ENCODE measurements at places on chromosomes 7 and 10.

DNA sequence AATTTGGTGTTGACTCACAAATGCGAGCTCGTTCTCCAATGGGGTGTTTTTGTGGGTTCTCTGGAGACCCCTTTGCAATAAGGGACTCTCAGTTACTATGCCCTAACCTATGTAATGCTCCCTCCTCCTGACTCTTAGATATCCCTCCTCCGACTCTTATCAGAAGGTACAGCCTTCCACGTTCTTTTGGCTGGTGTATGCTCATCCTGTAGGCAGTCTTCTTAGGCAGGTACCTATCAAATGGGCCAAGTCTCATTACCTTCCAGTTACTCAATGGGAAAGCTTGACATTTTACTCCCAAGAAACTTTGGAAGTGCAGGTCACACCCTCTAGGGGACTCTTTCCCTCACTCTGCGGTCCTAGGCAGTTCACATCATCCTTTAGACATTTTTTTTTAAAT, 32.6 kb downstream of the SLC26A5 start:
- H3K27ac ChIP-seq: no peak overlapping the region
- H3K4me1 ChIP-seq: no peaks in the 10 kb centered on the region
- no peaks in the 10 kb centered on the region for H3K36me3 ChIP-seq
- H3K27me3 ChIP-seq: no peaks in the 10 kb centered on the region
- DNase-seq: no peak

DNA sequence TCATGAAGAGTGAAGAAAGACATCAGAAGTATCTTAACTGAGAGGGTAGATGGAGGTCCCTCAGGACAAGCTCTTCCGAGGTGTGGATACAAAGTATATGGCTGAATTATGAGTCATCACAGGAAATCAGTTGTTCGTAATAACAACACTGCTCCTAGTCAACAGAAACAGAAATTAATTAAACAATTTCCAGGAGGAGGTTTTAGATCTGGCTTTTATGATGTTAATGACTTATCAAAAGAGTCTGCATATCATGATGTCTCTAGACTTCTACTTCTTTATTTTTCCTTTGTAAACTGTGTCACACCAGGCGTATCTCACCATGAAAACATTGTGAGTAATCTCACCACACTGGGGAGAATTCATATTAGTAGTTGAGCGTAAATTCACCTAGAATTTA, 31.2 kb downstream of the OSBPL3 start:
- H3K27ac ChIP-seq: no peak overlapping the region
- no peaks in the 10 kb centered on the region for H3K36me3 ChIP-seq
- DNase-seq: no peak
- no peaks in the 10 kb centered on the region for H3K4me1 ChIP-seq
- no peaks in the 10 kb centered on the region for H3K27me3 ChIP-seq

- H3K27ac ChIP-seq: no peak overlapping the region
- H3K36me3 ChIP-seq: no peaks in the 10 kb centered on the region
- H3K4me1 ChIP-seq: no peaks in the 10 kb centered on the region
- H3K27me3 ChIP-seq: no peaks in the 10 kb centered on the region
These were observed 126.7 kb downstream of the DKK1 start for GRCh38 chr10:52440612-52441285.

GRCh38 chr10:15426558-15426957, 55.5 kb upstream of the FAM171A1 start:
- no peak overlapping the region for H3K4me3 ChIP-seq
- H3K27ac ChIP-seq: no peak overlapping the region
- H3K27me3 ChIP-seq: no peaks in the 10 kb centered on the region
- no peak for DNase-seq

GRCh38 chr7:48130658-48131108, 40.6 kb upstream of the ABCA13 start:
- H3K27me3 ChIP-seq: no peaks in the 10 kb centered on the region
- no peak overlapping the region for H3K4me3 ChIP-seq
- H3K27ac ChIP-seq: no peak overlapping the region

DNA sequence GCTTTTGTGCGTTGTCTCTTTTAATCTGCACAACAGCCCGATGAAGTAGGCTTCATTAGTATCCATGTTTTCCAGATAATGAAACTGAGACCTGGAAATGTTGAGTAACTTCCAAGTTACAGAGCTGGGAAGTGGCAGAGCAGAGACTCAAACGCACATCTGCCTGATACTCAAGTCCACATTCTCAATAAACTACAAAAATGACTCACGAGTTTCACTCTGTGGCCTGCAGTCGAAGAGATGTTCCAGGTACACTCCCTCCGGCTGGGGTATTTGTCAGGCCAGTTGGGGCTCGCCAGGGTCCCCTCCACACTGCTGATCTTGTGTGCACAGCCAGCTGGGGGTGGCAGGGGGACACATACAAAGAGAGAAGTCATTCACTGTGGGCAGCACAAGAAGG, 17.7 kb upstream of the OPALIN start:
- H3K4me3 ChIP-seq: no peak overlapping the region
- no peaks in the 10 kb centered on the region for H3K36me3 ChIP-seq
- DNase-seq: no peak
- H3K4me1 ChIP-seq: peaks cover 10% of the 10 kb centered on the region
- H3K27ac ChIP-seq: no peak overlapping the region
- H3K27me3 ChIP-seq: no peaks in the 10 kb centered on the region

DNA sequence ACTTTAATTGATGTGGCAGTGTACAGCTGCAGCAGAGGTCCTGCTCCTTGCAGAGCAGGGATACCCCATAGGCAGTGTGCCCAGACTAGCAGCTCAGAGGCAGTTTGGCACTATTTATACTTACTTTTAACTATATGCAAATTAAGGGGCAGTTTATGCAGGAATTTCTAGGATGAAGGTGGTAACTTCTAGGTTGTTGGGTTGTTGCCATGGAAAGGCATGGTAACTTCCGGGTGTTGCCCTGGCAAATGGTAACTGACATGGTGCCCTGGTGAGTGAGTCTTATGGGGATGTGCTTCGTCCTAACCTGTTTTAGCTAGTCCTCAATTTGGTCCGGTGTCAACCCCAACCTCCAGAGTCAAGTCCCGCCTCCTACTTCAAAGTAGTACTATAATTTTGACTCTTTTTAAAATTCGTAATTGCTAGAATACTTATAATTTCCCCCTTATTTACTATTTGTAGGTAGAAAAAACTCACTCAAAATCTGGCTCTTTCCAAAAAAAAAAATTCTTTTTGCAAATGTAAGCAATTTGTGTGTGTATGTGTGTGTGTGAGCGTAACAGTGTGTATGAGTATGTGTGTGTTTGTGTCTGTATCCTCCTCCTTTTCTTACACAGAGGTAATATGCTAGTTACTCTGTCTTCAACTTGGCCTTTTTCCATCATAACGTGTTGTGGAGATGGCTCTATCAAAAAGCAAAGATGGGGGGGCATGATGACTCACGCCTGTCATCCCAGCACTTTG, 5.9 kb downstream of the COL26A1 start:
- H3K4me3 ChIP-seq: no peak overlapping the region
- H3K27me3 ChIP-seq: peaks cover 2% of the 10 kb centered on the region
- no peak for DNase-seq
- H3K36me3 ChIP-seq: no peaks in the 10 kb centered on the region

- H3K4me1 ChIP-seq: no peaks in the 10 kb centered on the region
- H3K36me3 ChIP-seq: peaks cover 6% of the 10 kb centered on the region
- H3K27me3 ChIP-seq: no peaks in the 10 kb centered on the region
- H3K27ac ChIP-seq: no peak overlapping the region
These were observed 10.1 kb downstream of the PON2 start for GRCh38 chr7:95424716-95425115.

GRCh38 chr10:61021926-61022325, 77.9 kb upstream of the RHOBTB1 start:
- H3K36me3 ChIP-seq: no peaks in the 10 kb centered on the region
- no peak for DNase-seq
- no peak overlapping the region for H3K4me3 ChIP-seq
- no peak overlapping the region for H3K27ac ChIP-seq
- no peaks in the 10 kb centered on the region for H3K27me3 ChIP-seq
- no peaks in the 10 kb centered on the region for H3K4me1 ChIP-seq

GRCh38 chr10:132606031-132606491, 68.5 kb downstream of the INPP5A start:
- no peak overlapping the region for H3K4me3 ChIP-seq
- no peaks in the 10 kb centered on the region for H3K36me3 ChIP-seq
- no peaks in the 10 kb centered on the region for H3K4me1 ChIP-seq
- no peak overlapping the region for H3K27ac ChIP-seq
- DNase-seq: no peak

DNA sequence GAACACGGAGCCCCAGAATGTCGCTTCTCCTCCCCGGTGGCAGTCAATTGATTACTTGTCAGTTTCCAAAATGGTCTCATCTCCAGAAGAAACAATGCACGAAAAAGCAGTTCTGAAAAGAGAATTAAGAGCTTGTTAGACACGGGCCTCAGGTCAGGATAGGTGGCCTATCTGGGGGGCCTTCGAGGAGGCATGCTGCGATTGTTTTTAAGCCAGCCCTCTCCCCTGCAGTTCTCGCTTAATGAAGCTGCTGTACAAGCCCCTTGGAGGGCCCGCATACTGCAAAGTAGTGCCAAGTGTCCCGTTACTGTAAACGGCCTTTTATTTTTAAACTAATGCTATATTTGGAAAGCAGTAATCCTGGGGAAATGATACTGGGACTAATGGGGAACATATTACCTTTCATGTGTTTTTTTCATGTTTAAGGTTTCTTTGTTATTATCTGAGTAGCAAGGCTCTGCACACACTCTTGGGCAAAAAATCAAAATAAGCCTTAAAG, 114.8 kb upstream of the TCF7L2 start:
- H3K4me1 ChIP-seq: peaks cover 27% of the 10 kb centered on the region
- H3K27ac ChIP-seq: no peak overlapping the region
- no peak overlapping the region for H3K4me3 ChIP-seq
- H3K36me3 ChIP-seq: no peaks in the 10 kb centered on the region

- H3K4me3 ChIP-seq: no peak overlapping the region
- no peaks in the 10 kb centered on the region for H3K27me3 ChIP-seq
- H3K36me3 ChIP-seq: peaks cover 3% of the 10 kb centered on the region
- DNase-seq: no peak
These were observed 325.6 kb upstream of the KAT6B start for GRCh38 chr10:74500816-74501215.
